SK-N-SH (cell line): ENCODE measurements at places on chromosomes 7 and 10. TPM values are rescaled to one million over a fixed set of nuclear protein-coding genes. Genes with fewer than 3 reads are reported as not detected.

Gene TMEM178B
- polyA plus RNA-seq = 0.16 and 0.20 TPM in 2 replicates

Gene HOXA5
- not detected in 2 replicates for polyA plus RNA-seq

Gene ZFYVE27
- 30.5 and 44.3 TPM in 2 replicates for polyA plus RNA-seq

Gene RBP3
- not detected in 2 replicates for polyA plus RNA-seq

Gene DHX32
- 16.8 and 21.8 TPM in 2 replicates for polyA plus RNA-seq

Gene TAS2R39
- not detected in 2 replicates for polyA plus RNA-seq

Gene PSTK
- 8.4 and 9.5 TPM in 2 replicates for polyA plus RNA-seq

Gene ANKRD22
- polyA plus RNA-seq = 0.15 TPM in 2 replicates

Gene FAM221A
- polyA plus RNA-seq = 9.7 and 10.5 TPM in 2 replicates

Gene TMEM236
- 0.02 TPM in 1 of 2 replicates, not detected in the other for polyA plus RNA-seq

Gene PTPN20
- 0.36 and 0.70 TPM in 2 replicates for polyA plus RNA-seq

Gene CPA4
- 176 and 243 TPM in 2 replicates for polyA plus RNA-seq

Gene GNB2
- 276 and 398 TPM in 2 replicates for polyA plus RNA-seq

Gene MYH16
- polyA plus RNA-seq = 0.19 and 0.41 TPM in 2 replicates

Gene CYP3A4
- polyA plus RNA-seq = not detected in 2 replicates

Gene CNPY1
- polyA plus RNA-seq = not detected in 2 replicates

Gene ASZ1
- polyA plus RNA-seq = not detected in 2 replicates

Gene CXCL12
- polyA plus RNA-seq = 4.1 and 4.7 TPM in 2 replicates

Gene SFRP5
- polyA plus RNA-seq = not detected in 2 replicates

Gene PDE6C
- not detected in 2 replicates for polyA plus RNA-seq

Gene ZNF804B
- polyA plus RNA-seq = not detected in 2 replicates

Gene PAX4
- not detected in 2 replicates for polyA plus RNA-seq

Gene PRSS2
- polyA plus RNA-seq = not detected in 2 replicates

Gene NRG3
- polyA plus RNA-seq = 0.03 and 0.11 TPM in 2 replicates

Gene ATOH7
- polyA plus RNA-seq = 0.08 and 0.12 TPM in 2 replicates

Gene TSPAN12
- 0.21 TPM in 1 of 2 replicates, not detected in the other for polyA plus RNA-seq

Gene SPDYE2
- polyA plus RNA-seq = not detected in 2 replicates

Gene CUBN
- polyA plus RNA-seq = 2.4 and 2.7 TPM in 2 replicates

Gene PNLIP
- polyA plus RNA-seq = not detected in 2 replicates

Gene SH2D4B
- not detected in 2 replicates for polyA plus RNA-seq

Gene APBB1IP
- 0.02 TPM in 1 of 2 replicates, not detected in the other for polyA plus RNA-seq

Gene FAM13C
- 7.0 and 7.6 TPM in 2 replicates for polyA plus RNA-seq

Gene TMEM273
- not detected in 2 replicates for polyA plus RNA-seq

Gene CASTOR2
- 4.5 and 5.4 TPM in 2 replicates for polyA plus RNA-seq

Gene LRRC17
- polyA plus RNA-seq = 101 and 138 TPM in 2 replicates

Gene C10orf67
- 0.97 and 1.1 TPM in 2 replicates for polyA plus RNA-seq

Gene RBM20
- 0.64 and 0.67 TPM in 2 replicates for polyA plus RNA-seq

Gene CYP2C8
- 0.02 TPM in 1 of 2 replicates, not detected in the other for polyA plus RNA-seq

Gene POT1
- polyA plus RNA-seq = 18.1 and 23.9 TPM in 2 replicates

Gene ELOVL3
- 0.25 and 0.29 TPM in 2 replicates for polyA plus RNA-seq

Gene GDF10
- 0.02 TPM in 1 of 2 replicates, not detected in the other for polyA plus RNA-seq

Gene GRM3
- polyA plus RNA-seq = not detected in 2 replicates

Gene ODAD2
- polyA plus RNA-seq = not detected in 2 replicates

Gene SEC61A2
- 11.9 and 18.9 TPM in 2 replicates for polyA plus RNA-seq

Gene BMPR1A
- 12.7 and 20.1 TPM in 2 replicates for polyA plus RNA-seq

Gene UTF1
- not detected in 2 replicates for polyA plus RNA-seq

Gene AGR3
- polyA plus RNA-seq = not detected in 2 replicates

Gene OPN1SW
- polyA plus RNA-seq = 0.05 TPM in 1 of 2 replicates, not detected in the other

Gene MYL10
- polyA plus RNA-seq = not detected in 2 replicates
